ENCODE measurements at places on chromosomes 3 and 15.

DNA sequence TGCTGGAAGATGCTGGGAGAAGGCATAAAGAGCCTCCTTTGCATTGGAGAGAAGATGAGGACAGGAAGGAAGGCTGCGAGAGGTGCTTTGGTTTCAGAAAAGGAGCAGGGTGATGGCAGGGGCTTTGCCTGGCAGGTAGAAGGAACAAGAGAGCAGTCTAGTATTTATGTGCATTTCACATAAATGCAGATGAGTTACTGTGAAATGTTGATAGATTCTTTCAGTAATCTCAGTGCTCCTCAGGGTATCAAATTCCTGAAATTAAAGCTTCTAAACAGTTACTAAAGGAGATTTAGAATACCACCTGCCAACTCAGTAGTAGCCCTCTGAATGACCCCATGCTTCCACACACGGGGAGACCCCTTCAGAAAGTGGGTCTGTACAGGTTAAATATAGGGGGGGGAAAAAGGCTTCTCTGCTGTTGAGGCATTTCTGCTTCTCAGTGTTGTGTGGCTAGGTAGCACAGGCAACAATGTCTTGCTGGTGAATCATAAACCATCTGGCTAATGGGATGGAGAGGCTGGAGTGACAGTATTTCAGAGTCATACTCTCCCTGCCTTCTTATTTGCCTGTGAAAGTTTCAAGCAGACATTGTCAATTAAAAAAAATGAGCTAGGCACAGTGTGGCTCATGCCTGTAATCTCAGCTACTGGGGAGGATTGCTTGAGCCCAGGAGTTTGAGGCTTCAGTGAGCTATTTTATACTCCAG, 14.3 kb upstream of the FBXL22 start:
- no peak for DNase-seq

DNA sequence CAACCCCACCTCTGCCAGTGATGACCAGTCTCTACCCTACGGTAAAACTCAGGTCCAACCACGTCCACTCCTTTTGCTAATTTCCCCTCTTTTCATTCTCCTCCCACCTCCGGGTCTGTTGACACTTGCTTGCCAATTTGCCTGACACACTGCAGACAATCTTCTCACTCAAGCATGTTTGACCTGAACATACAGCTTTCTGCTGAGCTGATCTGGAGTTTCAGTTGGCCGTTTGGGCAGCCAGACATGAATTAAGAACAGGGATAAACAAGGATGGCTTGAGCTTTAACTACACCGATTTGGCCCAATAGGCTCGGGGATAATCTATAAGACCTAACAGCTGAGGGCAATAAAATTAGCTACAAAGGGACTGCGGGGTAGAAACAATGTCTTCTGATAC, 758.6 kb upstream of the CFAP20DC start:
- no peak for DNase-seq

GRCh38 chr3:152977366-152977765, 142.4 kb downstream of the P2RY1 start:
- DNase-seq, result no peak

- no peak for DNase-seq
These were observed 53.1 kb downstream of the SPSB4 start for GRCh38 chr3:141104151-141104821.

DNA sequence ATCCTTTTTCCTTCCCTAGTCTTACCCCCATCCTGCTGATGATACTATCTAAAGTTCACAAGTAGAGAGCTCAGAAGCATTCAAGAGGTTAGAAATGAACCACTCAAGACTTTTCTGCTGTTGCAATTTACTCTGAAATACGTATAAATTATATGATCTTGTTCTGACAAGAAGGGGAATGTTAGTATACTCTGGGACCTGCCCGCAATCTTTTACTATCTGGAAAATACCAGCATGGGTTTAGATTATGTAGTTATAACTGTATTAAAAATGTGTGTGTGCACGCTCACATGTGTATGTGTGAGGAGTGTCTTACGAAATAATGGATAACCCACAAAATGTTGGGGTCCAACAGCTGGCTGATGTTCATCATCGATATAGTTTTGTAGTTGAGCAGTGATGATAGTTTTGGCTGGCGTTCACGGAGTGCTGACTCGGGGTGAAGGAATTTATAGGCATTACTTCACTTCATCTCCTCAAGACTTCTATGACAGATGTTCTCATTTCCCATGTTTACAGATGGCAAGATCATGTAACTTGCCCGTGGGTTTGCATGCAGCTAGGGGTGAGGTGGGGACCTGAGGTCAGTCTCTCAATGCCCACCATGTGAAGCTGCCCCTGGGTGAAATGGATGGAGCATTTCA, 297.5 kb upstream of the LYSMD4 start:
- no peak for DNase-seq

DNA sequence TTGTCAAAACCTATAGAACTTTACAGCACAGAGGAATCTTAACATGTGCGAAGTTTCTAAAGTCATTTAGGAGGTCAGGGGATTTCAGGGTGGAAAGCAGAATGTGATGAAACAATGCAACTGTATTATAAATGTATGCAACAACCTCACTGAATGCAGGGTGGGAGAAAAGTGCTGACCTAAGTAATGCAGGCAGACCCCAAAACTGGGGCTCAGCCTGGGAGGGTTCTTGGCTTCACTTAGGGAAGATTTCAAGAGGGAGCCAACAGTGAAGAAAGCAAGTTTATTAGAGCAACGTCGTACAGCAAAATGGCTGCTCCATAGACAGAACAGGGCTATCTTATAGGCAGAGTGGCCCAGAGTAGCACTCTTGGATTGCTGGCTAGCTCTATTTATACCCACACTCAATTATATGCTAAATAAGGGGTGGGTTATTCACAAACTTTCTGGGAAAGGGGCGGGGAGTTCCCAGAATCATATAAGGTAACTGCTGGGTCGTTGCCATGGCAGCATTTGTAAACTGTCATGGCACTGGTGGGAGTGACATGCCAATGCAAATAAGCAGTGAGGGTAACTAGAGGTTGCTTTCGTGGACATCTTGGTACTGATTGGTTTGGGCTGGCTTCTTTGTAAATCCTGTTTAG, 14.2 kb upstream of the CAND2 start:
- no peak for DNase-seq

DNA sequence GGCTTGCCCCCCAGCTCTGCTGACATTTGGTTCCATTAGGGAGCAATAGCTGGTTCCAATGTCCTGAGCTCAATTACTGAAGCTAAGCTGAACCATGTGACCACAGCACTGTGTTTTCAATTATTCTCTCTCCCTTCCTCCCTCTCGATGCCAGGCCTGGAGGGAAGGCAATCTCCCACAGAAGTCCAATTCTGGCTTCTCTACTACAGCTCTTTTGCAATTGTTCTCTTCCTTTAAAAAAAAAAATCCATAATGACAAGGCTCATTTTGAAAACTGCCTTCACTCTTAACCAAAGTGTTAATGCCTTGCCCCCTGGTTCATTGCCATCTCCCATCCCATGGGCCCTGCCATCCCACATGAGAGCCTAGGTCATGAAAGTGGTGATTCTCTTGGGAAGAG, 24.8 kb downstream of the IL16 start:
- DNase-seq, result no peak

DNA sequence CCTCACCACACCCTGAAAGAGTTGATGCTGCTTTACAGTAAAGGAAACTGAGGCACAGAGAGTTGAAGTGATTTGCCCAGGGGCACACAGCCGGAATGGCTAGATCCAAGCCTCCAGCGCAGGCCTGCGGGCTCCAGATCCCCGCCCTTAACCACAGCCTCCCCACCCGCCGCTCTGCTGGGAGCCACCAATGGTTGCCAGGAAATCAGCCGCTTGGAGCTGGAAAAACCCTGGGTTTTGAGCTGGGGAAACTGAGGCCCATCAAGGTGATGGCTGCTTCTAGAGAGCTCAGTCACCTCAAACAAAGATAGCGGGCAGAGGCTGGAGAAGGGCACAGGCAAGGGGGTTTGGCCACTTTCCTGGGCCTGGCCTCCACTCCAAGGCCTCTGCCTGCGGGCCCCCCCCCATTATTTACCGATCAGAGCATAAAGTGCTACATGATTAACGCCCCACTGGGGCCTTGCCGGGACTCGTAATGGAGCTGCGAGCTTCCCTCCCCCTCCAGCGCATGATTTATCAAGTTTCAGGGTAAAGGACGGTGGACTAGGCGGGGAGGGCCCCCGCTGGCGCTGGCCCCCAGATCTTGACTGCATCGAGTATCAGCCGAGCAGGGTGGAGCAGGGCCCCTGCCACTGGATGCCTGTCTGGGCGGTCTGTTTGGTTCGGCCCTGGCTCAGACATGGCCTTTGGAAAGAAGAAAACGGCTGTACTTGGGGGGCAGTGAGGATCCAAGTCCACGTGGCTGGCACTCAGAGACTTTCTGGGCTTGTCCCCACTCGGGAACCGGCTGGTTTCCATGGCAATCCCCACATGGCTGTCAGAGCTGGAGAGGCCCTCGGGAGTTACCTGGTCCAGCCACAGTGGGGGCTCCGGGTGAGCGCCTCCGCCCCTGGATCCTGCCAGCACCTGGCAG, 9.1 kb downstream of the PLXND1 start:
- no peak for DNase-seq

DNA sequence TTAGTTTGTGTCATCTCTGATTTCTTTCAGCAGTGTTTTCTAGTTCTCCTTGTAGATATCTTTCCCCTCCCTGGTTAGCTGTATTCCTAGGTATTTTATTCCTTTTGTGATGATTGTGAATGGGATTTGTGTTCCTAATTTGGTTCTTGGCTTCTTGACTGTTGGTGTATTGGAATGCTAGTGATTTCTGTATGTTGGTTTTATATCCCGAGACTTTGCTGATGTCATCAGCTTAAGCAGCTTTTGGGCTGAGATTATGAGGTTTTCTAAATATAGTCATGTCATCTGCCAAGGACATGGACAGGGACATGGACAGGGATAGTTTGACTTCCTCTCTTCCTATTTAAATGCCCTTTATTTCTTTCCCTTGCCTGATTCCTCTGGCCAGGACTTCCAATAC, 35.8 kb downstream of the MYO9A start:
- DNase-seq, result no peak

DNA sequence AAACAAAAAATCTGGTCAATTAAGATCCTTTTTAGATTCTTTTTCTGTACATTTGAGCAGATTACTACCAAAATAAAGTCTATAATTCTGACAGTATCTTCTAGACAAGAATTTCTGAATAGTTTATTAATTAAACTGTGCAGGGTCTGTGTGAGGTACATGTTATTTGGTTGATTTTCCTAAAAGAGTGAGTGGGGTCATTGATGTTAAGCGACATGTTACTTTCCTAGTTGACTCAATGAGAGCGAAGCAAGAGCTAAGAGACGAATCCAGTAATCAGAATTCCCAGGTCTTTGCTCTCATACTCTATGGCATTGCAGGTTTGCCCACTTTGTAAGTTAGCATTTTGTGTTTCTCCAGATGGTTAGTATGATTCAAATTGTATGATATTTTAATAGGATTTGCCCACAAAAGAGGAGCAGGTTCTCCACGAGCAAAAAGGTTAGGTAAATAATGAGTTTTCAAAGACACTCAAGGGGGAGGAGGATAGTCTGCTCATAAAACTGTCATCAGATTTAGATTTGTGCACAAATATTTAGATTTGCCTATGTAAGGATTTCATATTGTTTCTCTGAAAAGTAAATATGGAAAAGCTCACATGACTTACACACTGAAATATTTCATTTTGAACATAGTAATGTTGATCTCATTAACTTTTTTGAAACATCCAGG, 217.2 kb upstream of the CGNL1 start:
- DNase-seq, result no peak

- DNase-seq, result no peak
These were observed 50.8 kb downstream of the RAB11A start for GRCh38 chr15:65920121-65920520.

DNA sequence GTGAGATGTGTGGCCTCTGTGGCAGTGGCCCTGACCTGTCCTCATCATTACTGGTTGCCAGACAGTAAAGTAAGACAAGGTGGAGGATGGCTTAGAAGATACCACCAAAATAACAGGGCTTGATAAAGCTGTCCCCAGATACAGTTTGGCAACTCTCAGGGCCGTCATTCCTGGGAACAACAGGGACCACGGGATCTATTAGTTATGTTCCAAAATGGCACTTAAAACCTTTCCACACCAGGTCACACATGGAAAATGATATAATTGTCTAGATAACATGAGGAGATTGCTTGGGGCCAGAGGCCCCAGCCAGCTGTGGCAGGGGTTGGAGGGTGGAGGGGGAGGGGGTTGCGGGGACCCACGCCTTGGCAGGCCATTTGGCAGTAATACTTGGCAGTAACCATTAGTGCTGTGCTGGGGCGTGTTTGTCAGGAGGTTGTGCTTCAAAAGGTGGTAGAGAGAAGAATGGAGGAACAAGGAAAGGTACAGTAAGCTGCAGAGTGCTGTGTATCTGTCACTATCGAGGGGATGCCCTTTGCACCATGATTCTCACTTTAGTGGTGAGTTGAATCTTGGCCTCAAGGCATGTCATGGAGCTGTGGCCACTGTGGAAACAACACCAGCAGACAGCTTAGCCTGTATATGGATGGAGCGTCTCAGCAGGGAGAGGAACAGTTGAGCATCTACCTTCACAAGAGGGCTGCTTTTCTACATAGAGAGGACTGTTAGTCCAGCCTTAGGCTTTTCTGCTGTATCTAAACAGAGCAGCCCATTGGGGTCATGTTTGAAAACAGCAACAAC, 14.0 kb downstream of the PLCL2 start:
- no peak for DNase-seq

- no peak for DNase-seq
These were observed 13.3 kb upstream of the PLSCR1 start for GRCh38 chr3:146557745-146558144.

DNA sequence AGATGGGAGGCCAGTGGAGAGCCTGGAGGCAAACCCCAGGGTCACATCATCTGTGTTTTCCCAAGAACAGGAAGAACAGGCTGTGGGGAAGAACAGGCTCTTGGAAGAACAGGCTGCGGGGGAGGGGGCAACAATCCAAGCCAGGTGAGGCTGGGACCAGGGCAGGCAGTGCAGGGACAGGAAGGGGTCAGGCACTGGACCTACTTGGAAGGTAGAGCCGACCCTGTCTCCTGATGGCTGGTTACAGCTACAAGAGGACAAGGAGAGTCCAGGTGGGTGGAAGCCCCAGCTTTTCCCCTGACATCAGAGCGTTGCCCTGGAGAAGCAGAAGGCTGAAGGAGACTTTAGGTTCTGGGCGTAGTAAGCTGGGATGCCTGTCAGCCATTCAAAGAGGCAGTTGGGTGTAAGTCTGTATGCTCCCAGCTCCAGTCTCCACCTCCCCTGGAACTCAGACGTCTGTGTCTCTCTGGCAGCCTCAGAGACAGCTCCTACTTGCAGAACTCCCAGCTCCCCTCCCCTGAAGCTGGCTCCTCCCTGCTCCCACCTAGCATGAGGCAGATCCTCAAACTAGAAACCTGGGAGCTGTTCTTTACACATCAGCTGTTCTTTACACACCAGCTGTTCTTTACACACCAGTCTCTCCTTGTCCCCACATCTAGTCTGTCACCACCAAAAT, 130.9 kb downstream of the DNAJB8 start:
- DNase-seq, result no peak

Measured in NCI-H748 treated with DMSO at 0.1 percent for 48 hours (cell line).